ENCODE measurements at places on chromosomes 1 and 21. TPM values are rescaled to one million over a fixed set of nuclear protein-coding genes. Genes with fewer than 3 reads are reported as not detected.

Gene RIPPLY3
- total RNA-seq = not detected

Gene ADGRB2
- not detected for total RNA-seq

GRCh38 chr1:179677882-179678281, 65.2 kb upstream of the FAM163A start:
- no peaks in the 10 kb centered on the region for H3K27me3 ChIP-seq
- no peaks in the 10 kb centered on the region for H3K4me1 ChIP-seq
- no peaks in the 10 kb centered on the region for H3K36me3 ChIP-seq
- H3K4me3 ChIP-seq = no peak overlapping the region
- DNase-seq = no peak

GRCh38 chr1:165988275-165988674, 160.9 kb downstream of the UCK2 start:
- no peaks in the 10 kb centered on the region for H3K36me3 ChIP-seq
- no peak for DNase-seq
- no peaks in the 10 kb centered on the region for H3K4me1 ChIP-seq
- no peaks in the 10 kb centered on the region for H3K27me3 ChIP-seq
- H3K27ac ChIP-seq = no peak overlapping the region
- no peak overlapping the region for H3K4me3 ChIP-seq

DNA sequence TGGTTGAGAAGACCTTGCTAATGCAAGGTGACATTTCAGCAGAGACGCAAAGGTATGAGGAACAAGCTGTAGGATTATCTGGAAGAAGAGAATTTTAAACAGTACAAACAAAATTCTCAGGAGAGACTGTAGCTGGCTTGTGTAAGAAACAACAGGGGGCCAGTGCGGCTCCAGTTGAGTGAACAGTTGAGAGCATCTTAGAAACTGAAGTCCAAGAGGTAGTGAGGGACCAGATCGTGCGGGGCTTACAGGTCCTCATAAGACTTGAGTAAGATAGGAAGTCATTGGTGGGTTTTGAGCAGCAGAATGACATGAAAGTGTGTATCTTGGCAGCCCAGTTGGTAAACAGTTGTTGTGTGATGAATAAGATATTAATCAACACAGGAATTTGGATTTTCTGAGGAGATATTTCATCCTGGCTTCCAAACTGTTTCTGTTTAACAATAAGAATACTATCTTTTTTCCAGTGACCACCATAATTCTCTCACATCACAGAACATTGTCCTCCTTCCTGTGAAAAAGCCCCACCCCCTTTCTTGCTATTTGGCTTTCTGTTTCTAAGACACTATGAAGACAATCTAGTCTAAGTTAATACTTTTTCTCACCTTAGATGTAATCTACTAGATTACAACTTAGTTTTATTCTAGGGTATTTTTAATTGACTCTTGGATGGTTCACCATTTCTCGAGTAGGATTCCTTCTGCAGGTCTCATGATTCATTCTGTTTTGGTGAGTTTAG, 62.4 kb downstream of the SASS6 start:
- H3K27ac ChIP-seq = no peak overlapping the region
- no peak overlapping the region for H3K4me3 ChIP-seq
- no peaks in the 10 kb centered on the region for H3K36me3 ChIP-seq
- no peaks in the 10 kb centered on the region for H3K4me1 ChIP-seq

Gene ANXA9
- 2.3 TPM for total RNA-seq

Gene RSBN1
- total RNA-seq = 34.6 TPM

DNA sequence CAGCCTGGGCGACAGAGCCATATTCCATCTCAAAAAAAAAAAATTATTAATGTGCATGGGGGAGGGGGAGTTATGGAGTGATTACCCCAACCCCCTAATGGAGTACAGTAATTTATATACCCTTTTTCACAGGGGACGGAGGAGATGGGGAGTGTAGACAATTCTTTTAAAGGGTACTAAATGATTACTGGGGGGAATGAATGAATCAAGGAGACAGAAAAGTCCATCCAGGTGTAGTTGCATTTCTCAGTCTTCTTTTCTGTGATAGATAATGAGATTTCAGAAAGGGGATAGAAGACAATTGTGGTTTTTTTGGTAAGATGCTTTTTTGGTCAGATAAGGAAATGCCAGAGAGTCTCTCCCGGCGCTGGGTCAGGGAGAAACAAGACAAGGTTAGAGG, 13.0 kb downstream of the OSBPL9 start:
- no peak for DNase-seq
- no peak overlapping the region for H3K4me3 ChIP-seq
- no peaks in the 10 kb centered on the region for H3K27me3 ChIP-seq
- H3K36me3 ChIP-seq = no peaks in the 10 kb centered on the region
- no peaks in the 10 kb centered on the region for H3K4me1 ChIP-seq
- no peak overlapping the region for H3K27ac ChIP-seq

DNA sequence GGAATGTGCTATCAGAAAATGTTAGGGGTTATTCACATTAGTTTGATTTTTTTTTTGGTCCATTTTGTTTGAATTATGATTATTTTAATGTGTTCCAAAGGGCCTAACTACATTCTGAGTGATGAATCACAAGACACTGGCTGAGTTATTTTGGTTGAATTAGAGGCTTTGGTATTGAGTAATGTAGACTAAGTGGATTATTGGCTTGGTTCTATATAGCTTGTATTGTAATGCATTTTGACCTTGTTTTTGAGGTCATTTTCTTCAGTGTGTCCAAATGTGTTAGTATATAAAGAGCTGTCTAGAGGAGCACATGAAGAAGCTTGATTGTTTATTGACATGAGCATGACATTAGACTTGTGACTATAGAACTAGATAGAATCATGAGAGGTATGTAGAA, 3.4 kb downstream of the ZNF326 start:
- H3K27ac ChIP-seq = no peak overlapping the region
- H3K36me3 ChIP-seq = no peaks in the 10 kb centered on the region
- H3K4me3 ChIP-seq = no peak overlapping the region
- no peak for DNase-seq
- H3K4me1 ChIP-seq = no peaks in the 10 kb centered on the region
- H3K27me3 ChIP-seq = no peaks in the 10 kb centered on the region

Gene FMO2
- 46.8 TPM for total RNA-seq

DNA sequence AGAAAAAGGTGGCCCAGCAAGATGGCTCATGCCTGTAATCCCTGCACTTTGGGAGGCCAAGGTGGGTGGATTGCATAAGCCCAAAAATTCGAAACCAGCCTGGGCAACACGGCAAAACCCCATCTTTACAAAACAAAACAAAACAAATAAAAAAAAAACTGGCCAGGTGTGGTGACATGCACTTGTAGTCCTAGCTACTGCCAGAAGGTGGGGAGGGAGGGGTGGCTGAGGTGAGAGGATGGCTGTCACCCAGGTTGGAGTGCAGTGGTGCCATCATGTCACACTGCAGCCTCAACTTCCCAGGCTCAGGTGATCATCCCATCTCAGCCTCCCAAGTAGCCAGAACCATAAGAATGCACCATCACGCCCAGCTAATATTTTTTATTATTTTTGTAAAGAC, 22.8 kb downstream of the RERE start:
- no peak overlapping the region for H3K27ac ChIP-seq
- H3K4me1 ChIP-seq = no peaks in the 10 kb centered on the region
- no peaks in the 10 kb centered on the region for H3K36me3 ChIP-seq
- H3K4me3 ChIP-seq = no peak overlapping the region
- no peak for DNase-seq

Gene FCRL2
- 0.67 TPM for total RNA-seq

DNA sequence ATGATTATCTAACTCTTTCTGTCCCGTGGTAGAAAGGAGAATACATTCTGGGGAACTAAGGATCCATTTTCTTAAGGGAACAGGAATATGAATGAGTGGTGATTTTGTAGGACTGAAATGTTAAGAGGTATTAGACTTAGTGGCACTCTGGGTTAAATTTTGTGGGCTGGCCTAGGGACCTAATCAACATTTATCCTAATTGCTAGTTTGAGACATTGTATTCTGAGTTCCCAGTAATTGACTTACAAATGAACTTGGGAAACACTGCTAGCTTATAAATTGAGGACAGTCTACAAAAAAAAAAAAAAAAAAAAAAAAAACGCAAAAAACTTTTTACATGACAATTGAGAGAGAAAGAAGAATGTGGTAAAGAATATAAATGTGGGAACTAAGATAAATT, 136.6 kb upstream of the ZP4 start:
- H3K4me3 ChIP-seq = no peak overlapping the region
- H3K27ac ChIP-seq = no peak overlapping the region
- H3K27me3 ChIP-seq = no peaks in the 10 kb centered on the region
- no peaks in the 10 kb centered on the region for H3K36me3 ChIP-seq
- no peaks in the 10 kb centered on the region for H3K4me1 ChIP-seq

Gene NKAIN1
- not detected for total RNA-seq

DNA sequence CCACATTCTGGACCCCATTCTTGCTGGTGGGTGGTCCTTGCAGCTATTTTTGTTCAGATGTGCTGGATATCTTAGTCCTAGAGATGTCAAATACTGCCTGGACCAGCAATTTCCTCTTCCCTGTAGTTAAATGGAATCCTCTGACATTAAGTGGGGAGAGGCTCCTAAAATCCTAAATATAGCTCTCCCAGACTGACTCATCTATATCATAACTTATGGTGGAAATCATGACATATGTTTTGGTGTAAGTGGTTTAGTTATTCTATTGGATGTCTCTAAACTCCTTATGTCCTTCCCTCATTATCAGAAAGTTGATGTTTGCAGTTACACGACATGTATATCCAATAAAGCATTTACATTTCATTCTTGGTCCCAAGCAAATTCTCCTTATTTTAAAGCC, 73.1 kb downstream of the KCNJ6 start:
- DNase-seq = no peak
- no peaks in the 10 kb centered on the region for H3K27me3 ChIP-seq
- no peaks in the 10 kb centered on the region for H3K36me3 ChIP-seq
- H3K4me3 ChIP-seq = no peak overlapping the region
- no peaks in the 10 kb centered on the region for H3K4me1 ChIP-seq

Gene SPRR1A
- not detected for total RNA-seq

Gene FCN3
- total RNA-seq = 2.4 TPM

Gene MX2
- total RNA-seq = 19.0 TPM

DNA sequence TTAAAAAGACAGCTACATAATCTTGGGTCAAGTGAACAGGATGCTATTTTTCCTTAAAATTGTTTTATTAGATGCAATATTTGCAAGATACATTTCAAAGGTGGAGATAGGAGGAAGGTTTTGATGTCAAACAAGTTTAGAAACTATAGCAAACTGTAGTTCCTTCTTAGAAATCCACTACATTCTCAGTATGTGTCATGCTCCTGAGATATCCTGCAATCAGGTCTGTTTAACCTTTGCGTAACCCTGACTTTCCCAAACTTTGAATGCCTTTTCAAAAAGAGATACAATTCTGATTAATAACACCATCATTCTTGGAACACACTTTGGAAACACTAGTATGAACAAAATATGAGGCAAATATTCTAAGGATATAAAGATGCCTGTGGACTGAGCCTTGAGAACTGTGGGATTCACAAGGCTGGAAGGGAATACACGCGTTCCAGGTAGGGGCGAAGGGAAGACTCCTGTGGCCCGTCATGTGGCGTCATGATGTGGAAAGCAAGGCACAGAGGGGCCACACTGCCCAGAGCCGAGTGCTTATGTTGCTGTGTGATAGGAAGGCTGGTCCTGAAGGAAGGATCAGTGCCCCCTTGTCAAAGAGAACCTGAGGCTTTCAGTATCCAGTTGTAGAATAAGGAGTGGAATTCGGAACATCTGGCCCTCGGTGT, 19.6 kb upstream of the TARBP1 start:
- DNase-seq = no peak
- H3K4me1 ChIP-seq = peaks cover 7% of the 10 kb centered on the region
- H3K36me3 ChIP-seq = no peaks in the 10 kb centered on the region

Gene C1orf185
- total RNA-seq = not detected

Gene GJB3
- total RNA-seq = 4.7 TPM

DNA sequence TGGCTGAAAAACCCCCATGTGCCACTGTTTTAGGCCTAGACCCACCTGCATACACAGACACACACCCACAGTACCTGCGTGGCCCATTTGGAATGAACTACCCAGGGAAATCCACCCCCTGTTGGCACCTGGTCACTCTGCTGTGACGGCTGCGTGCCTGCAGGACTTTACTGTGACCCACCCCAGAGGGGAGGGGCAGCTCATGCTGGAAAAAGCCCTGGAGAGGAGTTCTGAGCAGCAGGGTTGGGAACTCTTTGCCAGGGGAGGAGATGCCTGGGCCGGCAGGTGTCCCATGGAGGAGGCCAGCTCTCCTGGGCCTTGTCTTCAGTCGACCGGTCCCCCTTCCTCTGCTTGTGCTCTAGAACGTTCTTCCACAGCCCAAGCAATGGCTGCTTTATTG, 87.3 kb upstream of the CSF3R start:
- no peak overlapping the region for H3K27ac ChIP-seq
- no peaks in the 10 kb centered on the region for H3K4me1 ChIP-seq
- no peak overlapping the region for H3K4me3 ChIP-seq

Gene PPFIA4
- 7.6 TPM for total RNA-seq

Gene OR2L2
- not detected for total RNA-seq

DNA sequence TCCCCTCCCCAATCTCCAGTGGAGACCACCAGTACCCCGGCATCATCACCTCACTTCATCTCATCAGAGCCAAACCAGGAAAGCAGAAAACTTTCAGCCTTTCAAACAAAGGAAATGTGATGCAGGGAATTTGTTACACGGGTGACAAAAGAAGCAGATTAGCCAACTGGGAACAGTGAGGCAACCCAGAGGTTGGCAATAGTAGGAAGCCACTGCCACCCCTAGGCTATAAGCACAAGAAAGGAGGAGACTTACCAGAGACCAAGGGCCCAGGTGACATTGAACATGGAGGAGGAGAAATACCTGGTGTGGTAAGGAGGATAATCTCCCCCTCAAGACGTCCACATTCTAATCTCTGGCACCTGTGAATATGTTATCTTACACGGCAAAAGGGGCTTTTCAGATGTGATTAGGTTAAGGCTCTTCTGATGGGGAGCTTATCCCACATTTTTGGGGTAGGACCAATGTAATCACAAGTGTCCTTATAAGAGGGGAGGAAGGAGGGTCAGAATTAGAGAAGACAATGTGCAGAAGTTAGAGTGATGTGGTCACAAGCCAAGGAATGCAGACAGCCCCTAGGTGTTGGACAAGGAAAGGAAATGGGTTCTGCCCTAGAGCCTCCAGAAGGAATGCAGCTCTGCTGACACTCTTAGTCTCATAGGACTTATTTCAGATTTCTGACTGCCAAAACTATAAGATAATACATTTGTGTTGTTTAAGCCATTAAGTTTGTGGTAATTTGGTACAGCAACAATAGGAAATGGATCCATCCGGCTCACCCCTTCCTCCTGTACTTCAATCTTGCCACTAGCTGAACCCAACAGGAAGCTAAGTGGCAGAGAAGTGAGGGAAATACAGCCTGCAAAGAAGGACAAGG, 83.6 kb upstream of the VAV3 start:
- H3K27me3 ChIP-seq = no peaks in the 10 kb centered on the region
- no peak overlapping the region for H3K4me3 ChIP-seq
- no peaks in the 10 kb centered on the region for H3K4me1 ChIP-seq
- DNase-seq = no peak
- H3K27ac ChIP-seq = no peak overlapping the region

GRCh38 chr1:97014426-97014825, 292.8 kb downstream of the PTBP2 start:
- no peaks in the 10 kb centered on the region for H3K4me1 ChIP-seq
- H3K27ac ChIP-seq = no peak overlapping the region
- no peak overlapping the region for H3K4me3 ChIP-seq
- no peaks in the 10 kb centered on the region for H3K36me3 ChIP-seq
- no peaks in the 10 kb centered on the region for H3K27me3 ChIP-seq

Data from uterus (tissue), 4 donors.